H4 (cell line): ENCODE measurements at places on chromosomes 6 and 20. TPM values are rescaled to one million over a fixed set of nuclear protein-coding genes. Genes with fewer than 3 reads are reported as not detected.

DNPH1 gene
- 110 and 147 TPM in 2 replicates for total RNA-seq

SDCBP2 gene
- total RNA-seq = 0.29 and 0.56 TPM in 2 replicates

BPIFB3 gene
- total RNA-seq = not detected in 2 replicates

CDK19 gene
- 5.2 and 6.8 TPM in 2 replicates for total RNA-seq

DEF6 gene
- 0.16 and 0.43 TPM in 2 replicates for total RNA-seq

GRCh38 chr6:333379-334002, 41.2 kb downstream of the DUSP22 start:
- DNase-seq = no peak

DNA sequence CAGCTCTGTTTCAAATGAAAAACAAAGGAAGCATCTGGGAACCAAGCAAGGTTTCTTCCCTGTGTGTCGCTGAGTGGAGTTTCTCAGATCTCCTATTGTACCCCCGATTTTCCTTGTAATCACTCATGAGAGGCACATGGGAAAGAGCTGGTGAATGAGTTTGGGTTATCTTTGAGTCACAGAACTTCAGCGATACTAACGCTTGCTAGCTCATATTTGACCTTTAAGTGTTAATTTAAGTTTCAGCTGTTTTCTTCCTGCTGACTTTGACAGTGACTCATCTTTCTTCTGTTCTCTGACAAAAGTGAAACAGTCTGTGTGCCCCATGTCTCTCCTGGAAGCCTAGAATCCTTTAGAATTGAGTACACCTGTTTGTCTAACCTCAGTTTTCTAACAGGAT, 261.1 kb upstream of the RGS17 start:
- DNase-seq = no peak

DNA sequence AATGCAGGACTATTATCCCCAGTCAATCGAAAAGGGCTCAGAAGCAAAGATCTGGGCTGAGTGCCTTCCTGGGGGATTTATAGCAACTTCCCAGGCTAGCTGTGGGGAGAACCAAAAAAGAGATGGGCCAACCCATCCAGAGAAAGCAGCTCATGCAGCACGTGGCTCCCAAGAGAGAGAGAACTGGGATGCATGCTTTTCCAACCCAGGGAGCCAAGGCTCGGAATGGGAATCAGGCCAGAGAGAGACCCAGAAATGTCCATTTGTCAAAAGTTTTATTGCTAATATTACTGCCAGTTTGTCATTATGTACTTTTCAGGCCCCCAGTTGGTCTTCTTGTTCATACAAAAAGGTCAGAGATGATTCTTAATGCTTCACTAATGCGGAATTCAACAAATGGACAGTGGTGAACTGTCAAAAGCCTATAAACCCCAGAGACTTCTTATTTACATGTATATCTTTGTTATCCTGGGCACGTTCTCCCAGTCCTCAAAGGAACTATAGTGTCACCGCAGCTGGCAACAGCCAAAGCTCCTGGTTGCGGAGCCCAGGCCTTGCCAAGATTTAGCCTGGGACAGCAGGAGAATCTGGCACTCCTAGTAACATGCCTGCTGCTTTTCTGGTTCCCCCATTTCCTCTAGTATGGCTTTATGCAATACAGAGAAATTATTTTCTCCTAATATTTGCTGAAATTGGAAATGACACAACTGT, 139.1 kb upstream of the POU3F2 start:
- no peak for DNase-seq

GRCh38 chr6:83432636-83433035, 1.8 kb upstream of the ME1 start:
- DNase-seq = no peak

GRCh38 chr6:41373627-41373918, 38.2 kb downstream of the NCR2 start:
- no peak for DNase-seq

- DNase-seq = no peak
Measured at GRCh38 chr6:143399775-143400174, 50.7 kb downstream of the ADAT2 start.

GRCh38 chr6:110784610-110784979, 30.7 kb downstream of the CDK19 start:
- no peak for DNase-seq

GRCh38 chr6:30344191-30344867, 627 bp upstream of the RPP21 start:
- DNase-seq = no peak

- peak; percentile 82 for DNase-seq
Measured at GRCh38 chr6:91860541-91861335, 1273.9 kb upstream of the MAP3K7 start.

GRCh38 chr20:9955646-9956045, 79.1 kb upstream of the ANKEF1 start:
- no peak for DNase-seq

- no peak for DNase-seq
Measured at GRCh38 chr6:27138837-27139755, 108.4 kb upstream of the PRSS16 start.

- no peak for DNase-seq
Measured at GRCh38 chr20:49572857-49573256, 4.9 kb upstream of the PTGIS start.

GRCh38 chr6:8420031-8420588, 15.2 kb downstream of the SLC35B3 start:
- DNase-seq = no peak

GRCh38 chr6:139112146-139112545, 22.7 kb upstream of the HECA start:
- DNase-seq = no peak

DNA sequence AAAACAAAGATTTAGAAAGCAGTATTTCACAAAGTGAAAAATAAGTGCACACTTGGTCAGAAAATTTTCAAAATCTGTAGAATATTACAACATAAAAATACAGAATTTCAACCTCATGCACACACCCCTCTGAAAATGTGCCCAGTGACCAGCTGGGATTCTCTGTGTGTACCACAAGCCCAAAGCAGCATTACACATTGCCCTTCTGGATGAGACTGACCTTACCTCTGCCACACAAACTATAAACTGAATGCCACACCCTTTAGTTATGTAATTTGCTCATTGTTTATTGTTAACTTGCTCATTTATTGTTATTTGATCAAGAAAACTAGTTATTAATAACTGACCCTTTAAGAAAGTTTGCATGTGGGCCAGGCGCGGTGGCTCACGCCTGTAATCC, 303.0 kb downstream of the FOXC1 start:
- no peak for DNase-seq

GRCh38 chr6:63584125-63584514, 11.8 kb downstream of the LOC128125822 start:
- no peak for DNase-seq
